CD8-positive, alpha-beta memory T cell (primary cell): ENCODE measurements at places on chromosomes 3 and 15.

GRCh38 chr3:115789481-115789880, 166.2 kb downstream of the GAP43 start:
- H3K27ac ChIP-seq, result no peak overlapping the region
- H3K36me3 ChIP-seq, result no peaks in the 10 kb centered on the region
- peaks cover 18% of the 10 kb centered on the region for H3K4me1 ChIP-seq
- DNase-seq, result no peak
- no peaks in the 10 kb centered on the region for H3K27me3 ChIP-seq

DNA sequence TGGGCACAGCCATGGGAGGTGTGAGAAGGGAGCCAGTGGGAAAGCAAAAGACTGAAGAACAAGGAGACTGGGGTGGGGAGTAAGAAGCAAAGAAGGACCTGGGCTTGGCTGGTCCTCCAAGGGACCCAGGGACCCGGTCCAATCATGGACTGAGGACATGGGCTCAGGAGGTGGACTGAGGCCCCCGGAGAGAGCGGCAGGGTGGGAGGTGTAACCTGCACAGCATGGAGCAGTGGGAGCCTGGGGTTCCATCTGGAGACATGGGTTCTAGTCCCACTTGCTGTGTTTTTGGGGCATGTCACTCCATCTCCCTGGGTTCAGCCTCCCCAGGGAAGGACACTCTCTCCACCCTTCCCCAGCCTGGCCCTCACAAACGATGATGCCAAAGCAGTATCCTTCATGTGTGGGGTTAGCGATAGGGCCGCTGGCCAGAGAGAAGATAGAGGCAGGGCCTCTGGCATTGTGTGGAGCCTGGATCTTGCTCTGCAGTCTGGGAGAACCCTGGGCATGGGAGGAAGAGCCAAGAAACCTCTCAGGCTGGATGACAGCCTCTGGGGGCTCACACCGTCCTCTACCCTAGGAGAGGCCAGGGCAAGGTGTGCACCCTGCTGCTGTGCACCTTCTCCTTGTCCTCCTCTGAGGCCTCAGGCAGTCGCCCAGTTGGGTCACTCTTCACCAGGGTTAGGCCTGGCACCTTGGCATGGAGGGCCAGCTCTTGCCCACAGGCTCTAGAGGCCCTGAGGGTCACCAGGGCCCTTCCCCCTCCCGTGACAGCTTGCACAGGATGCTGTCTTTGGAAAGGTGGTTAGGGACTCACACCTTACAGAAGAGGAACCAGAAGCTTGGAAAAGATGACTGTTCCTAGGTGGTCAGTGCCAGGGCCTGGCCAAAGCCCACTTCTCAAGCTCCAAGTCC, 26.0 kb downstream of the FBXW12 start:
- no peak overlapping the region for H3K4me3 ChIP-seq
- H3K27me3 ChIP-seq, result no peaks in the 10 kb centered on the region
- DNase-seq, result no peak
- no peaks in the 10 kb centered on the region for H3K4me1 ChIP-seq

DNA sequence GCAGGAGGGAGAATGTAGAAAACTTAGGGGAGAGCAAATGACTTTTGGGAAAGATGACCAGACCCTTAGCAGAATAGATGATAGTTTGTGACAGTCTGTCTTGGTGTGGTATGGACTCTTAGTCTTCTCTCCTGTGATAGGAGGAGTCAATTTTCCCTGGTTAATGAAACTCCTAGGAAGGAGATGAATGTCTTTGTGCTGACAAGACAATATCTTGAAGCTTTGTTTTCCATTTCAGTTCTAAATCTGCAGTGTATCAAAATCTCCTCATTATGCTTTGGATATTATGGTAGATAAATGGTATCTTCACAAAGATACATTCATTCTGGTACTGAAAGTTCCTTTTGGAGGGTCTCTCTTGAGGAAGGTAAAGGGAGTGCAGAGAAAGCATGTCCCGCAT, 77.8 kb upstream of the ZNF717 start:
- H3K4me3 ChIP-seq, result no peak overlapping the region
- H3K36me3 ChIP-seq, result no peaks in the 10 kb centered on the region
- no peaks in the 10 kb centered on the region for H3K27me3 ChIP-seq
- no peak for DNase-seq

- no peak overlapping the region for H3K27ac ChIP-seq
- H3K27me3 ChIP-seq, result no peaks in the 10 kb centered on the region
- no peak for DNase-seq
- no peaks in the 10 kb centered on the region for H3K36me3 ChIP-seq
- H3K4me1 ChIP-seq, result no peaks in the 10 kb centered on the region
Measured at GRCh38 chr3:189363590-189364255, 192.0 kb downstream of the TPRG1 start.

DNA sequence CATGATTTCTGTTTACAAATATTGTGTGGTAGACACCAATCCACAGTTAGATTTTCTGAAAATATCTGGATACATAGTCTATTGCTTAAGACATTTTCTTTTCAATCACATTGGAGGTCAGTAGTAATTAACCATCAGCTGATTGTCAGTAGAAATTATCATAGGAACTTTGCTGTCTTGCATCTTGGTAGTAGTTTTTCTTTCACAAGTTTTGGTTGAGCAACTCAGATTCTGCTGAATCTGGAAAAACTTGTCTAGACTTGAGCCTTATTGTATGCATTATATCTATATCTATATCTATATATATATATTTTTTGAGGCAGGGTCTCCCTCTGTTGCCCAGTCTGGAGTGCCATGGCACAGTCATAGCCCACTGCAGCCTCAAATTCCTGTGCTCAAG, 4.0 kb downstream of the RAB11A start:
- H3K36me3 ChIP-seq, result peaks cover 13% of the 10 kb centered on the region
- H3K4me1 ChIP-seq, result peaks cover 25% of the 10 kb centered on the region
- H3K4me3 ChIP-seq, result no peak overlapping the region
- H3K27me3 ChIP-seq, result no peaks in the 10 kb centered on the region
- no peak for DNase-seq

GRCh38 chr3:29823233-29823632, 542.4 kb downstream of the RBMS3 start:
- no peak overlapping the region for H3K4me3 ChIP-seq
- no peak overlapping the region for H3K27ac ChIP-seq
- DNase-seq, result no peak
- H3K27me3 ChIP-seq, result no peaks in the 10 kb centered on the region
- no peaks in the 10 kb centered on the region for H3K36me3 ChIP-seq

GRCh38 chr3:4761759-4762158, 217.5 kb upstream of the BHLHE40 start:
- no peak for DNase-seq
- H3K27me3 ChIP-seq, result no peaks in the 10 kb centered on the region
- H3K4me3 ChIP-seq, result no peak overlapping the region
- no peaks in the 10 kb centered on the region for H3K4me1 ChIP-seq
- H3K36me3 ChIP-seq, result no peaks in the 10 kb centered on the region

DNA sequence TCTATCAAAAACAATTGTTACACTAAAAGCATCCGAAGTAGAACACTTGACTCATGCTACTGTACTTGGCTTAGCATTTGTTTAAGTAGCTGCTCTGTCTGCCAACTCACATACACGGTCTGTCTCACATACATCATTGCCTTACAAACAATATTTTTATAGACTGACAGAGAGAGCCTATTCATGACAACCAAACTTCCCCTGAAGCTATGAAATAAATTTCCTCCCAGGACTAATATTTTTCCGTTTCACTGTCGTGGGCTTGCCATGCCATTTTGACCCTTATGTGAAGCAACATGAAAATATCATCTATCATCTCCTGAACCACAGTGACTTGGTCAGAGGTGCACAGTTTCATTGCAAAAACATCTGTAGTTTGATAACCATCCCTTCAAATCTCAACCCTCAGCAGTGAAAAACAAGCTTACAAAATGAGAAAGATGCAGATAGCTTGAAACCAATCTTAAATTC, 66.5 kb upstream of the PYGO1 start:
- H3K27me3 ChIP-seq, result no peaks in the 10 kb centered on the region
- H3K27ac ChIP-seq, result no peak overlapping the region
- no peaks in the 10 kb centered on the region for H3K4me1 ChIP-seq
- DNase-seq, result no peak
- no peaks in the 10 kb centered on the region for H3K36me3 ChIP-seq

DNA sequence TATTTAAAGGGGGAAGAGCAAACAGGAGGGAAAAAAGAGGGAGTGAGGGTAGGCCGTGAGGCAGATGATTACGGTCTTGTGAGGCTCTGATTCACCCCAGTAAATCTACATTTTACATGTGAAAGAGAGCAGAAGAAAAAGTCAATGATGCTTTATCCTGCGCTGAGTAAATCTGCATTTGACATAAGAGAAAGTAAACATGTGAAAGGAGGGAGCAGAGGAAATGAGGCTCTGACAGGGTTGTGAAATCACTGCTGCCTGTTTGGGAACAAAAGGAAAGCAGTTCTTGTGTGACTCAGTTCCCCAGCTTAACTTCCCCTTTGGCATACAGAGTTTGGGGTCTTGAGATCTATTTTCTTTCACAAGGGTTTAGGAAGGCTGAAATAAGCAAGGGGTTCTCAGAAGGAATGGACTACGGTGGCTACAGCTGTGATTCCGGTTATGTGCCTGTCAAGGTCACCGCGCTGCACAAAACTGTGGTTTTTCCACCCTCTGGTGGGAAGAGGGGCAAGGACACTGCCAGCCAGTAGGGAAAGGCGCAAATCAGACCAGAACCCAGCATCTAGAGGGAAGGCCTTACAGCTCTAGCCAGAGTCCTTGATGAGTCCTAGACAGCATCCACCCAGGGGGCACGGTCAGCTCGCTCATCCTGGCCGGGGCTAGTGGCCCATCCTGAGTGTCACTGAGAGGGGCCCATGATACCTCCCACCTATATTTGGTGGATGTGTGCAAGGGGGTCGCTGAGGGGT, 18.9 kb upstream of the HCN4 start:
- DNase-seq, result no peak
- H3K36me3 ChIP-seq, result no peaks in the 10 kb centered on the region
- H3K4me1 ChIP-seq, result no peaks in the 10 kb centered on the region
- no peak overlapping the region for H3K4me3 ChIP-seq

GRCh38 chr3:42043099-42043813, 47.9 kb upstream of the TRAK1 start:
- H3K4me1 ChIP-seq, result peaks cover 5% of the 10 kb centered on the region
- H3K27ac ChIP-seq, result no peak overlapping the region
- DNase-seq, result no peak
- no peaks in the 10 kb centered on the region for H3K27me3 ChIP-seq
- no peak overlapping the region for H3K4me3 ChIP-seq
- H3K36me3 ChIP-seq, result no peaks in the 10 kb centered on the region

DNA sequence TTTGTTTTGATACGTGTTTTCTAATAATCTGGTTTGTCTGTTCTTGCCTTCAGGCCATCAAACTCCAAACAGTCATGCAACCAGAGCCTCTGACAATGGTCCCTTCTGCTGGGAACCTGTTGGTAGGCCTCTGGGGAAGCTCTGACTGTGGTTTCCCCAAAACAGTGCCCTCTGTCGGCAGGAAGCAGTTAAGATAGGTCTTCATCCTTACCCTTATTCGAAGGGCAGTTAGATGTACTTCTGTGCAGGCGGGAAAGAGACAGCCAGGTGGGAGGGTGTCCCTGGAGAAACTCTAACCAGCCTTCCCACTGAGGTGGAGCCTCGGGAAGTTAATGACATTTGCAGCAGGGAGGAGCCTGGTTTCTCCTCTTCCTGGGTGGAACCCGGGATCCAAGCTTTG, 81.6 kb upstream of the CHMP2B start:
- no peaks in the 10 kb centered on the region for H3K4me1 ChIP-seq
- H3K27me3 ChIP-seq, result no peaks in the 10 kb centered on the region
- no peak overlapping the region for H3K27ac ChIP-seq
- H3K36me3 ChIP-seq, result no peaks in the 10 kb centered on the region

GRCh38 chr3:120440001-120440703, 10.6 kb downstream of the FSTL1 start:
- no peaks in the 10 kb centered on the region for H3K4me1 ChIP-seq
- no peaks in the 10 kb centered on the region for H3K36me3 ChIP-seq
- DNase-seq, result no peak
- no peak overlapping the region for H3K27ac ChIP-seq

DNA sequence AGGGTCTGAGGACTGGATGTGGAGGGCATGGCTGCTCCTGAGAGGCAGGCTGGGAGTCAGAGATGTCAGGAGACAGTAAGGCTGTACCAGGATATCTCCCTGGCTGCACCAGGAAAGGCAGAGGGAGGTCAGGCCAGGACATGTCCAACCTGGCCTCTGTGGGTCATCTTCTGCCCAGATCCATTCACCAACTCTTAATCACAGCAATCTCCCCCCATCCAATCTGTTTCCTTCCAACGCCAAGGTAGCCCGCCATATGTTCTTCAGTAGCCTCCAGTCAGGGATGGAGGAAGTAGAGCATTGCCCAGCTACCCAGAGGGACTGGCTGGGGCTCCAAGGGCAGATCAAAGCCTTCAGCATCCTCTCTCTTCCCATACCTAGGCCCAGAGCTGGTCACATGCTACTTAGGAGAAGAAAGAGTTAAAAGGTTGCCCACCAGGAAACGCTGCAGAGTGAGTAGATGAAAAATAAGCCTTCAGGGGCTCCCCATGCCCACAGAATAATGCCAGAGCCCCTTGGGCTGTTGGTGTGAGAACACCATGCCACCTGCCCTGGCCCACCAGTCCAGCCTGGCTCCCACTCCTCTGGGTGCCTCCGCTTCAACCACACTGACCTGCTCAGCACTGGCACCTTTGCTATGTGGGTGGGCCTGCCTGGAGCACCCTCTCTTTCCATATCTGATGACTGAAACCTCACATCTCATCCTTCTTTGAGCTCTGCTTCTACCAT, 176.8 kb downstream of the MEGF11 start:
- peaks cover 3% of the 10 kb centered on the region for H3K27me3 ChIP-seq

DNA sequence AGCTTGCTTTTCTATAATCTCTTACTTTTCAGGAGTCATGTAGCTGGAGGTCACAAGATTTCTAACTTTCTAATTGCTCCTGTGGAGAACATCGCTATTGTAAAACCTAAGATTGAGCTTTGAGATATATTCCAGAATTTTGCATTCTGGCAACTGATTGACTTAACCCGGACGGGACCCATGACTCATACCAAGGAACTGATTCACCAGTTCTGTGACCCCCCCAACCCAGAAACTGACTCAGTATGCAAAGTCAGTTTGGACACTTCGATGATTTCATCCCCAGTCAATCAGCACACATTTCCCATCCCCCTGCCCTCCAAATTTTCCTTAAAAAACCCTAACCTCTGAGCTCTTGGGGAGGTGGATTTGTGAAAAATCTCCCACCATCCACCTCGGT, 396.5 kb upstream of the GBE1 start:
- H3K36me3 ChIP-seq, result no peaks in the 10 kb centered on the region
- no peak overlapping the region for H3K4me3 ChIP-seq
- H3K4me1 ChIP-seq, result no peaks in the 10 kb centered on the region
- no peak for DNase-seq
- H3K27me3 ChIP-seq, result no peaks in the 10 kb centered on the region
- H3K27ac ChIP-seq, result no peak overlapping the region

GRCh38 chr15:96484830-96485229, 154.3 kb downstream of the NR2F2 start:
- H3K27me3 ChIP-seq, result no peaks in the 10 kb centered on the region
- no peak overlapping the region for H3K27ac ChIP-seq
- H3K4me3 ChIP-seq, result no peak overlapping the region
- no peaks in the 10 kb centered on the region for H3K36me3 ChIP-seq
- no peaks in the 10 kb centered on the region for H3K4me1 ChIP-seq

GRCh38 chr3:177777699-177778098, 580.4 kb upstream of the TBL1XR1 start:
- H3K4me3 ChIP-seq, result no peak overlapping the region
- no peaks in the 10 kb centered on the region for H3K27me3 ChIP-seq
- peaks cover 16% of the 10 kb centered on the region for H3K4me1 ChIP-seq

GRCh38 chr3:46998121-46998851, 18.8 kb downstream of the NBEAL2 start:
- peak; percentile 62 for DNase-seq
- no peaks in the 10 kb centered on the region for H3K27me3 ChIP-seq
- no peak overlapping the region for H3K4me3 ChIP-seq
- no peak overlapping the region for H3K27ac ChIP-seq
